Stimulated activated CD8-positive, alpha-beta memory T cell treated with anti-CD3 and anti-CD28 coated beads, Interleukin-7, amount 100 ng/mL, for 4 hours (primary cell): ENCODE measurements at places on chromosomes 4 and X.

DNA sequence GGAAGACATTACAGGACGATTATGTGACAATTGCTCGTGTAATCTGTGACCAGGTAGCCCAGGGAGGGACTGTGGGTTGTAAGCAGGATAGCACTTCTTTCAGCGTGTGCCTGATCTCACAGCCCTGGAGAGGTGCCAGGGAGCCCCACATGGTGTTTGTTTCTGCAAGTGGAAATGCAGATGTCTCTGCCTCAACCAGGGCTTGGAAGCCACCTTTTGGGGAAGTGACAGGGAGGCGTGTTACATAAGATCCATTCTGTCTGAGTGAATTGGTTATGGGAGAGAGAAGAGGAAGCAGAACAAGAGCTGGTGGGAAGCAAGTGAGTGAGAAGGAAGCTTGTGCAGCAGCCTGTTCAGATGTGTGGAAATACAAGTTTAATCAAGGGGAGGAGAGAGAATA lies 104.5 kb upstream of the GATB start:
- no peak for DNase-seq

DNA sequence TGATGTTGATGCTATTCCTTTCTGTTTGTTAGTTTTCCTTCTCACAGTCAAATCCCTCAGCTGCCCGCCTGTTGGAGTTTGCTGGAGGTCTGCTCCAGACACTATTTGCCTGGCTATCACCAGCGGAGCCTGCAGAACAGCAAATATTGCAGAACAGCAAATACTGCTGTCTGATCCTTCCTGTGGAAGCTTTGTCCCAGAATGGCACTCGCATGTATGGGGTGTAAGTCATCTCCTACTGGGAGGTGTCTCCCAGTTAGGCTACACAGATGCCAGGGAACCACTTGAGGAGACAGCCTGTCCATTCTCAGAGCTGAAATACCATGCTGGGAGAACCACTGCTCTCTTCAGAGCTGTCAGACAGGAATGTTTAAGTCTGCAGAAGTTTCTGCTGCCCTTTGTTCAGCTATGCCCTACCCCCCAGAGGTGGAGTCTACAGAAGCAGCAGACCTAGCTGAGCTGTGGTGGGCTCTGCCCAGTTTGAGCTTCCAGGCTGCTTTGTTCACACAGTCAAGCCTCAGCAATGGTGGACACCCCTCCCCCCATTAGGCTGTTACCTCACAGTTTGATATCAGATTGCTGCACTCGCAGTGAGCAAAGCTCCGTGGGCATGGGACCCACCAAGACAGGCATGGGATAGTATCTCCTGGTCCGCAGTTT lies 74.9 kb downstream of the SPIN3 start:
- no peak for DNase-seq

DNA sequence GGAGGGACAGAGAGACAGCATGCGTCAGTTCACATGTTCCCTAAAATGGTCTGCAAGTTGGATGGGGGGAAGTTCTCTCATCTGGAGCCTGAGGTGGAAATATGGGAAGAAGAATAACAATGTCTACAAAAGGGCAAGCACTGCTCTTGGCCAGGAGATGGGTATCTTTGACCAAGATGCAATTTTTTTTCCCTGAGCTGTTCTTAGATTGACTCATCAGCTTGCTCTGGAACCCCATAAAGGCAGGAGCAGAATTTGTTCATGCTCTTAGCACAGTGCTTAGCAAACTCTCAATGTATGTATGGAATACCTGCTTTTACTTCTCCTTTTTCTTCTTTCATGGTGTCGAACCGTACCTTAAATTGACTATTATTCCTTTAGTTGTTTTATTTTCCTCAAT lies 90.5 kb upstream of the ZNF827 start:
- DNase-seq: no peak

- no peak for DNase-seq
These were observed 651.3 kb downstream of the TECRL start for GRCh38 chr4:63757929-63758328.

GRCh38 chrX:136816975-136817374 lies 36.2 kb upstream of the ARHGEF6 start:
- DNase-seq: no peak

DNA sequence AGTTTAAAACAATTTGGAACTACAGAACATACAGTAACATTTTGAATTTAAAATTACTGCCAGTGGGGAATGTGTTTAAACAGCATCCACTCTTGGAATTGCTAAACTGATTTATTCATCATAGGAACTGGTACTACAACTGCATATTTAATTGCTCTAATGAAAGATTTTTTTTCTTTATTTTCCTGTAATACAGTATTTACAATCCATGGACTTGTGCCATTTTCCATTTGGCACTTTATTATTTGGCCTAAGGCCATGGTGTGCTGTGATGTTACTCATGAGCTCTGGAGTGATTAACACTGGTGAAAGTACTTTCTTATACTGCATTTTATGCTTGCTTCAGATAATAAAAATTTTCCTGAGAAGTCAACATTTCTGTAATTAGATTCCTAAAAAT lies 69.7 kb upstream of the NUDT6 start:
- DNase-seq: no peak

GRCh38 chr4:188195389-188195985 lies 56.2 kb downstream of the TRIML1 start:
- no peak for DNase-seq

- DNase-seq: no peak
These were observed 16.7 kb downstream of the GAB3 start for GRCh38 chrX:154734061-154734781.

DNA sequence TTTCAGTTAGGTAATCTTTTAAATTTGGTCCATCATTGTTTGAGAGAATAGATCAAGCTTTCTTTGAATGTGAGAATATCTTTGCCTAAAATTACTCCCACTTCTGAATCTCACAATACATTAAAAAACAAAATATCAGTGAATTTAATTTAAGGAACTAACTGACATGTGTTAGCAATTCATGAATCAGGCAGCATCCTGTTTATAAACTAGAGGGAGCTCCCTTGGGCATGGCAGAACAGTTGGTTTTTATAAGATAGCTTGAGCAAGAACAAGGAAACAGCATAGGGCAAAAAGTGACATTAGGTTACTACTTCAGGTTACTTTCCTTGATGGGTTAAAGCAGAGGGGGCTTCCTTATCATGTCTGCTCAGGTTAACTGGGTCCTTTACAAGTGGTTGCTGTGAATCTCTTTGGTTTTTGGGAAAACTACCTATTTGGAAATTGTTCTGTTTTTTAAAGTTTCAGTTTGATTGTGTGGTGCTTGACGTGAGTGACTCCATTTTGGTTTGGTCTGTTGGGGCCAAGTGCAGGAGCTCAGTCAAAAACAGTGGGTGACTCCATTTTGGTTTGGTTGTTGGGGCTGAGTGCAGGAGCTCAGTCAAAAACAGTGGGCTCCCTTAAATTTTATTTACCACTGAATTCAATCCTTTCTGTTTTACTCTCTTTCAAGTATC lies 68.0 kb downstream of the PPEF2 start:
- DNase-seq: no peak

DNA sequence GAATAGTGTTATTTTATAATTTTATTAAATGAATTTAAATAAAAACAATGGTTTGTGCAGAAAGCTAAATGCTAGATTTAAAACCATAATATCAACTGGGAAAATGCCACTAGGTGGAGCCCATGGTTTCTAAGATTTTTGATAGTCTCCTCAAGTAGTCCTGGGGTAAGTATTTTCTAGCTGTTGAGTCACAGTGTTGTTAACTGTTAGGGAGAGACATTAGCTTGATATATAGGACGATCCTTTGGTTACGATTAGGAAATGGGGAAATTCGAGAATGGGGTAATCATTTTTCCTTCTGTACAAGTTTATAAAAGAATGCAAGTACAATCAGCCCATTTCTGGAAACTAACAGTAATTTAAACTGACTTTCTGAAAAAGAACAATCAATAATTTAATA lies 378.4 kb downstream of the ANKRD50 start:
- DNase-seq: no peak

DNA sequence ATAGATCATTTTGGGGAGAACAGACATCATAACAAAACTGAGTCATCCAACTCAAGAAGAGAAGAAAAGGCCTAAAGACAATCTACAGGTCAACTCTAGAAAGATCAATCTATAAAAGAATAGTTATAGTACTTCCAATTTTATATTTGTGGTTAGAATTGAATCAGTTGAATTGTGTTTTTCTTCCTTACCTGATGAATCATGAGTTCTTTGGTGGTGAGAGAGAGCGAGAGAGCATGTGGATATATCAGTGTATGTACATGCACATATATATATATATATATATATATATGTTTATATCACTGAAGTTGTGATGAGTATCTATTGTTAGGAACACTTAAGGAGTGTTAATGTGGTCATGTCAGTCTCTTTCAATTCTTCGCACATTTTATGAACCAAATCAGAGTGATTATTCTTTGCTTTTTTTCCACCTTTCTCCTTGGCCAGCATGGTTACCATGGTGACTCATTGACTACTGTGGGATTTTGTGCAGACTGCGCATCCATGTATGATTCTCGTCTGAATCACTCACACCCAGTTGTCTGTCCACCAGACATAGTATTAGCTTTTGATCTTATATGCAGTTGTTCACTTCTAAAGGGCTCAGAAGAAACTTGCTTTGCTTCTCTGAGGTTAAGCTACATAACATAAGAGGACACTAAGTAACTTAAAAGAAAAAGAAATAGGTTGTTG lies 90.4 kb upstream of the RAB40AL start:
- DNase-seq: no peak

GRCh38 chrX:137363559-137363958 lies 202.4 kb upstream of the ZIC3 start:
- no peak for DNase-seq

GRCh38 chrX:132267392-132267791 lies 48.1 kb upstream of the RAP2C start:
- DNase-seq: no peak

DNA sequence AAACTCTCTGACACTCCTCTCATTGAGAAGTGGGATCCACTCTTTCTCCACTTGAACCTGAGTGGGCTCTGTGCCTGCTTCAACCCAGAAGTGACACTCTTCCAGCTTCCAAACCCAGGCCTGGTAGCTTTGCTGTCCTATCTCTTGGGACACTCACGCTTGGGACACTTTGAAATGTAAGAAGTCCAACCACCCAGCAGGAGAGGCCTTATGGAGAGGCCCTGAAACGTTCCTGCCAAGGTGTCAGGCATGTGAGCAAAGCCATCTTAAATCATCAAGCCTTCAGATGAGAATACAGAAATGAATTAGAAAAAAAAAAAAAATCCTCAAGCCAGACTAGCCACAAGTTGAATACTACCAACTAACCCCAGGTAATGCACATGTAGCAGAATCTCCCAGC lies 30.2 kb downstream of the RBM47 start:
- no peak for DNase-seq

- DNase-seq: no peak
These were observed 935.6 kb downstream of the PDHA2 start for GRCh38 chr4:96775501-96775900.

DNA sequence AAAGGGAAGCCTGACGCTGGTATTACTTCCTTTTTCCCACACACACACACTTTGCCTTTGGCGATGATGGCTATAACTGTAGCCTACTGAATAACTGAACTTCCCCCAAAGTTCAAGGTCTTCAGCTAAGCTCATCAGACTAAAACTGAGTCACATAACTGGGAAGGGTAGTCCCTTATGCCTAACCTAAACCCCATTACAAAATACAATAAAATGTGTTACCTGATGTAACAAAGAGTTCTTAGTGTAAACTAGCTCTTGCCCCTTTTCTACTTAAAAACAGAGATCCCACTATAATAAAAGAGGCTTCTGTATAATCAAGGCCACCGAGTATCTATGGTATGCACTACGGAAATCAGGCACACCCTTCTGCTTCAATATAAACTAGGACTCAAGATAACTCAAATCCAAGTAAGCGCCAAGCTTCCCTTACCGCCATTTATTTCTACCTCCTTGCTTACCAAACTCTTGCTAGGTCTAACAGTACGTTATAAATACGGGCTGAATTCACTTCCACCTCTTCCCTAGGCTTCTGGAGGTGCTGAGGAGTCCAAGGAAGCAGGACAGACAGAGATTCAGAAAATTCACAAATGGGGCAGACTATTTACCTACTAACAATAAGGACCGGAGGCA lies 2.4 kb downstream of the OTUD4 start:
- no peak for DNase-seq

- DNase-seq: no peak
These were observed 45.9 kb downstream of the GAK start for GRCh38 chr4:886244-886643.

- DNase-seq: no peak
These were observed 834.2 kb downstream of the STPG2 start for GRCh38 chr4:97309121-97309520.

DNA sequence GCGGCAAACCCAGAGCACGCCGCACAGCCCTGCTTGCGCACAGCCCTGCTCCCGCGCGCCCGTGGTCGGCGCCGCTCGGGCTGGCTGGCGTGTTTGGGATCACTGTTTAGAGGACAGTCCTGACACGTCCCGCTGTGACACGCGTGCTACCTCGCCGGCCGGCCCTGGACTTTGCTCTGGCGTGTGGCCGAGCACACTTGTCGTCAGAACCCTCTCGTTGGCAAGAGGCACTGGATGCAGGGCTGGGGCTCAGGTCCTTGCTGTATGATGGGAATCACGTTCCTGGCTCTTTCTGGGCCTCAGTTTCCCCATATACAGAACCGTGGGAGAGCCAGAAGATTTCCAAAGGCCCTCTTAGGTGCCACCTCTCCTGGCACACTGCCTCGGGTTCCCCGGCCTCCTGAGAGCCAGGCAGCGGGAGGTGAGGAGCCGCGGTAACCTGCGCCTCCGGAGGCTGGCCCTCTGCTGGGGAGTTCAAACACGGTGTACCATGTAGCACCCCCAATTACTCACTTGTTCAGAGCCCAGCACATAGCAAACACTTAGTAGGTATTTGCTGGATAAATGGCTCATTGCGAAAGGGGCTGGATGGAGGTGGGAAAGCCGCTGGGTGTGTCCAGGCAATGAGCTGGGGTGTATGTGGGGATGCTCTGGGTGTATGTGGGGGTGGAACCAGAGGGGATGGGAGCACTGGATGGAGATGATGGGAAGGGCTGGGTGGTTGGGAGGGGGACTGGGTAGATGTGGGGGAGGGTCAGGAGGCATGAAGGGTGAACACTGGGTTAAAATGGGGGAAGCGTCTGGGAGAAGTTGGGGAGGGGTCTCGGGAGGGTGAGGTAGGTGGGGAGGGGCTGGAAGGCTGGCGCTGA lies 76.6 kb downstream of the HTRA3 start:
- DNase-seq: no peak

DNA sequence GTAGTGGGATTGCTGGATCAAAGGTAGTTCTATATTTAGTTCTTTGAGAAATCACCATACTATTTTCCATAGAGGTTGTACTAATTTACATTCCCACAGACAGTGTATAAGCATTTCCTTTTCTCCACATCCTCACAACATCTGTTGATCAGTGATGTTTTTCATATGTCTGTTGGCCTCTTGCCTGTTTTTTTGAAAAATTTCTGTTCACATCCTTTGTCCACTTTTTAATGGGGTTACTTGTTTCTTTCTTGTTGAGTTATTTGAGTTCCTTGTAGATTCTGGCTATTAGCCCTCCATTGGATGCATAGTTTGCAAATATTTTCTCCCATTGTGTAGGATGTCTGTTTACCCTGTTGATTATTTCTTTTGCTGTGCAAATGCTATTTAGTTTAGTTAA lies 72.6 kb downstream of the STOX2 start:
- no peak for DNase-seq

GRCh38 chr4:4456816-4457578 lies 70.1 kb downstream of the NSG1 start:
- no peak for DNase-seq
